ENCODE measurements at places on chromosomes 3 and 15.
A peak's percentile ranks its signal among the peaks of the same experiment; 100 is the strongest.

- DNase-seq, result no peak
These were observed 189.2 kb upstream of the LINGO1 start for GRCh38 chr15:77821959-77822256.

DNA sequence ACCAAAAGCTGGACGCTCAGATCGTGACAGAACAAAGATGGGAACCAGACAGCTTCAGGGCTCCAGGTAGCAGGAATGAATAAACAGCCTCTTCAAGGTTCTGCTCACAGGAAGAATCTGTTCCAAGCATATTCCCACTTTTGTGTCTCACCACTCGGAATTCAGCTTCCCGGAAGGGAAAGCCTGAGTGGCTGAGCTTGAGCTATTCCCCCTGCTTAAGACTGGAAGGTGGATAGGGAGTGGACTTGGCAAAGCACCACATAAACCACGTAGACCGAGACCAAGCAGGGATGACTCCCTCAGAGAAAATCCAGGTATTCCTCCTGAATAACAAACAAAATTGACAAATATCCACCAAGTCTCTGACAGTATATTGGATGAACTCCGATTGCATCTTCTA, 180.2 kb upstream of the NR2F2 start:
- DNase-seq, result no peak

- no peak for DNase-seq
These were observed 115.0 kb downstream of the NR1D2 start for GRCh38 chr3:24060055-24060454.

GRCh38 chr3:129526121-129526900, 2.1 kb upstream of the RHO start:
- DNase-seq, result no peak

DNA sequence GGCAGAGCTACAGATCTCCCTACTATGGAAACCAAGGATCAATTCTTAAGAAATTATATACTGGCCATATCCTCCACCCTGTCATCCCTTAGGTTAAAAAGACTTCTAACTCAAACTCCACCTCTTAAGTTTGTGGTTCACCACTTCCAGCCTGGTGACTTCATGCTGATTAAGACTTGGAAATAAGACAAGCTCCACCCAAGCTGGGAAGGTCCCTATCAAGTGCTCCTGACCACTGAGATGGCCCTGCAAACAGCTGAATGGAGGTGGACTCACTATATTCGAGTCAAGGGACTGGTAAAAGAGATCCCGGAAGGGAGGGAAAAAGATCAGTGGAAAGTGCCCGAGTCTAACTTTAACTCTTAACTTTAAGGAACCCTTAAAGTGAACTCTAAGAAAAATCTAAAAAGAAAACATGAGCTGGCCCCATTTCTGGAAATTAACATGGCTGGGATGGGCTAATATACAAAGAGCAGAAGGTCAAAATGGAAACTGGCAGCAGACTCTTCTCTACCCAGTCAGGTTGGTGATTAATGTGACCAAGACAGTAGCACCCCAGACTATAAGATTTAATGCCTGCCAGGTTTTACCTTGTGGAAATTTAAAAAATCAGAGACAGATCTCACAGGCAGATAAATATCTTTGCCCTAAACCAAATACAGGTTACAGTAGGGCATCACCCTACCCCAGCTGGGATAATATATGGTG, 43.9 kb downstream of the PPCDC start:
- peak; percentile 60 for DNase-seq

GRCh38 chr15:65828585-65828984, 36.5 kb upstream of the DENND4A start:
- DNase-seq, result no peak

Measured in RKO (cell line).